ENCODE measurements at places on chromosomes 5 and 9.

DNA sequence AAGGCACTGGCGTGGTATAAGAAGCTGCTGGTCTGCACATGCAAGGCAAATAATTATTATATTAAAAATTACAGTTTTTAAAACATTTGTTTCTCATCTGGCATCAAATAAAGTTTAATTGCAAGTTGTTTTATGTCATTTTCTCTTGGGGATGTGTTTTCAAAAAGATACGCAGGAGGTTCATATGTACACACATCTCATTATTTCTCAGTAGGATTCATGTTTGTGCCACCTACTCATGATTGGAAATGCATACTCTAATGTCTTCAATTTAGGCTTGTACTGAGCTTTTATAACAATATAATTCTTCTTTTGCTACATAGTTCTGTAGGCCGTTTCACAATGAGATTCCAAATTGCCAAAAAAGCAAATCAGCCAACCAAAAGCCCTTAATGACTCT lies 244.2 kb upstream of the MEF2C start:
- DNase-seq: no peak

- DNase-seq: no peak
These were observed 21.1 kb downstream of the AK8 start for GRCh38 chr9:132857031-132857430.

DNA sequence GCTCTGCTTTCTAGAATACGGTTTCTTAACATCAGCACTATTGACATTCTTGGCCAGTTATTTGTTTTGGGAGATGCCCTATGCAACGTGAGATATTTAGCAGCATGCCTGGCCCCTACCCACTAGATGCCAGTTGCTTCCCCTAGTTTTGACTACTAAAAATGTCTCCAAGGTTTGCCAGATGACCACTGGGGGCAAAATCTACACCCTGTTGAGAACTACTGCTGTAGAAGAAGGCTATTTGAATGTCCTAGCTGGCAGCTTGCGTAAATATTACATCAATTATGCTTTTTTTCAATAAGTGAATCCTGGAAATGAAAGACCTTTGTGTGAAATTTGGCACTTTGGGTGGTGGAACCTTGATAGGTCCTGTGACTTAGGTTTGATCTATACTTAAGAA lies 5.0 kb downstream of the NCBP1 start:
- no peak for DNase-seq

DNA sequence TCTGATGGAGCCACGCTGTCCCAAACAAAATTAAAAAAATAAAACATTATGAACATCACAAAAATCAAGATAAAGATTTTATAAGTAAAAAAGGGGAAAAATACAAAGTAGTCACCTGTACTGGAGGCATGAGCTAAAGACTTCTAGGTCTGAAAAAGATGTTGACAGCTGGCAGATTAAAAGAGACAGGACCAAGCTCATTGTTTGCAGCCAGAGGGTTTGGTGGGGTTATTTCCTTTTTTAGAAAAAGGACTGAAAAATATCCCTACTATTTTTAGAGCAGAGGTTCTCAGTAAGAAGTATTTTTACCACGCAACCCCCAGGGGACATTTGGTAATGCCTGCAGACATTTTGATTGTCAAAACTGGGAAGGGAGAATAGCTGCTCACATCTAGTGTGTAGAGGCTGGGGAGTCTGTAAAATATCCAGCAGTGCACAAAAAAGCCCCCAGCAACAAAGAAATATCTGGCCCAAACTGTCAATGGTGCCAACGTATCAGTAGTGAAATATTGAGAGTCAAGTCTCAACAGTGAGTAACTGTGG lies 353.4 kb downstream of the TLE1 start:
- DNase-seq: no peak
